ENCODE measurements at places on chromosomes 3 and 15.

DNA sequence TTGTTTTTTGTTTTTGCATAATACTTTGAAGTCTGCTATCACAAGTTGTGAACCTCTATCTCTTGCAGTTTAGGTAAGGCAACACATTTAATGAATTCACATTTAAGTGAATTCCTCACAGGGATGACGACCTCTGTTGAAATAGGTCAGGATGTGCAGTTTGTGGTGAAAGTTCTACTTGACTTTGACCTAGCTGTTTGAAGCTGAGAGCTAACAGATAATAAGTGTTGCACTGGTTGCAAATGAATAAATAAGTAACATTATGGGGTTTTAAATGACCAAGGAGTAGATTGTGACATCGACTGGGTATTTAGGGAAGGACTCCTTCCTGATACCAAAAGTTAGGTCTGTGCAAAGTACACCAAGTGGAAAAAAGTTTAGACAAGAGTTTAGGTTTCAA is 23.9 kb downstream of the NIT2 start:
- no peak for DNase-seq

DNA sequence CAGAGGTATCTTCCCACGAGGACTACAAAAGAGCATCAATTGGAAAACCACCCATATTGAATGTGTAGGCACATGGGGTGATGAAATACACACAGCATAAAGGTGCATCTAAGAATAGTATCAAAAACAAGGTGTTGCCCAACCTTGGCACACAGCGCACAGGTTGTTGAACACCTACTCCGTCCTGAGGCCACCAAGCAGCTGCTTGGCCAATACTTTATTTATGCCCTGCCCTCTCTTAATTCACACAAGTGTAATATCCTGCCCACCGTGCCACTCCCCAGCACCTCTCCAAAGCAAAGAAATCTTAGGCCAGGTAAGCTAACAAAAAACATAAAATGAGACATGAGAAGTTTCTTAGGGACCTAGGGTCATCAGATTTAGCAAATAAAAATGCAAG is 31.2 kb downstream of the WWTR1 start:
- no peak for DNase-seq

GRCh38 chr15:68732451-68732850 is 88.2 kb downstream of the ANP32A start:
- no peak for DNase-seq

- DNase-seq: no peak
These were observed 3.1 kb downstream of the PARP3 start for GRCh38 chr3:51945031-51945840.

DNA sequence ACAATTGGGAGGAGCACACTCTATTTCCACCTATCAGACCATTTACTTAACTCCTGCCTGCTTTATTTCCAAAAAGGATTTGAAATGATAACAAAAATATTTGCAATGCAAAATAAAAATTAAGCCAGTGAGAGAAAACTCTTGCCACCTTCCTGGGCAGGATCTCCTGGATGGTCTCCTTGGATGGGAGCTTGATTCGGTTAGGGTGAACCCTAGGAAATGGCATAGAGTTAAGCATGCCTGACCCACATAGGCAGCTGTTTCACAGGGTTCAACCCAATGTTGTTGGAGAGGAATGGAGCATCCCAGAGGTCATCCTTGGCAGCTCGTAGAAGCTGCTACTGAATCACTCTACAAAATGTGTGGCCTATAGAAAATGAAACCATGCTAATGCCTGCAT is 83.8 kb downstream of the TGFBR2 start:
- no peak for DNase-seq

DNA sequence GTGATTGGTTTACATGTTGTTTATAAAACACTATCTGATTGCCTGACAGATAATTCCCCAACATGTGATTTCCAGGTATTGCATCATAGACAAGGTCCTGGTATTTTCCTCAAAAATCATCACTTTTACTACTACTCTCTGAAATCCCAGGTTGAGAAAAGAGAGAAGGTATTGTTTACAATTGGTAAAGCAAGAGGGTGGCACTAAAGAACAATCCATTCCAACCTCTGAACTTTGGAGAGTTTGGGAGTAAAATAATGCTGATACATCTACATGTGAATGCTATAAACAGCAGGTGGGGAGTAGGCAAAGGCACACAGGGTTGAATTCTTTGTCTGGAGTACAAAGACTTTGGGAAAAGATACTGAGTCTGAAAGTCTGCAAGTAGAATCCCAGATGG is 134.2 kb downstream of the WDR72 start:
- DNase-seq: no peak
